ENCODE measurements at places on chromosomes 2 and 18. TPM values are rescaled to one million over a fixed set of nuclear protein-coding genes. Genes with fewer than 3 reads are reported as not detected.

- no peak for DNase-seq
Measured at GRCh38 chr2:20633794-20634506, 16.9 kb downstream of the HS1BP3 start.

DNA sequence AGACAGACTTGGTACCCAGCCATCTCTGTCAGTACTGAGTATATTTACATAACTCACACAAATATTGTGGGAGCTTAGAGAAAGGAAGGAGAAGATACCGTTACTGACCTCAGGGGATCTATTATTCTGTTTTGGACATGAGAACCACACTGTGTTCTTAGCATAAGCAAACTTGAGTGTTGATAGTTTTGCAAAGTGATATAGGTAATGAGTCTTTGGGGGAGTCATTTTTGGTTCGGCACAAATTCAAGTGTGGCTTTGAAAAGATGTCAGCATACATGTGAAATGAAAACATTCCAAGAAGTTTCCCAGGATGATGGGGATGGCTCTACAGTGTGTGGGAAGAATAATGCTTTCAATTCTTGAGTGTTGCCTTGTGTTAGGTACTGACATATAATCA, 24.1 kb downstream of the SMARCAL1 start:
- DNase-seq, result no peak

GRCh38 chr18:63325086-63325686, 5.6 kb upstream of the BCL2 start:
- no peak for DNase-seq

The GPC1 gene
- total RNA-seq, result 291 TPM

All from cardiac septum (tissue), 1 donor.